ENCODE measurements at places on chromosomes 2 and 18. TPM values are rescaled to one million over a fixed set of nuclear protein-coding genes. Genes with fewer than 3 reads are reported as not detected.

GRCh38 chr2:38500283-38500634 is 102.5 kb downstream of the HNRNPLL start:
- DNase-seq = no peak

GRCh38 chr2:98123286-98123685 is 36.3 kb downstream of the VWA3B start:
- no peak for DNase-seq

GRCh38 chr2:120787111-120787821 is 51.6 kb downstream of the GLI2 start:
- no peak for DNase-seq

DNA sequence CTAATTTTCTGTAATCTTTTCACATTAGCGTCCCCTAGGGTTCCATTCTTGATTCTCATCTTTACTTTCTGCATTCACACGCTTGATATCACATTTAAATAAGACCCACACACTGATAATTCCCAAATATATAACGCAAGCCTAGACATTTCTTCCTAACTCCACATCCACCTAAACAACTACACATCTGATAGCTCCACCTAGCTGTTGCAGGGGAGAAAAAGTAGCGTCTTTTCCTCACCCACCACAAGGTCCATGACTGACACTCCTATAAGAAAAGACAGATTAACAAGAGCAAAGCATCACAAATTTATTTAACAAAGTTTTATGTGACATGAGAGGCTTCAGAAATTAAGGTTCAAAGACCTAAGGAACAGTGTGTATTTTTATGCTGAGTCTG is 862.2 kb upstream of the DDX18 start:
- no peak for DNase-seq

Gene NEU4
- 2.9 TPM for total RNA-seq

Gene METTL8
- total RNA-seq = 6.2 TPM

Gene RUFY4
- total RNA-seq = 0.33 TPM

DNA sequence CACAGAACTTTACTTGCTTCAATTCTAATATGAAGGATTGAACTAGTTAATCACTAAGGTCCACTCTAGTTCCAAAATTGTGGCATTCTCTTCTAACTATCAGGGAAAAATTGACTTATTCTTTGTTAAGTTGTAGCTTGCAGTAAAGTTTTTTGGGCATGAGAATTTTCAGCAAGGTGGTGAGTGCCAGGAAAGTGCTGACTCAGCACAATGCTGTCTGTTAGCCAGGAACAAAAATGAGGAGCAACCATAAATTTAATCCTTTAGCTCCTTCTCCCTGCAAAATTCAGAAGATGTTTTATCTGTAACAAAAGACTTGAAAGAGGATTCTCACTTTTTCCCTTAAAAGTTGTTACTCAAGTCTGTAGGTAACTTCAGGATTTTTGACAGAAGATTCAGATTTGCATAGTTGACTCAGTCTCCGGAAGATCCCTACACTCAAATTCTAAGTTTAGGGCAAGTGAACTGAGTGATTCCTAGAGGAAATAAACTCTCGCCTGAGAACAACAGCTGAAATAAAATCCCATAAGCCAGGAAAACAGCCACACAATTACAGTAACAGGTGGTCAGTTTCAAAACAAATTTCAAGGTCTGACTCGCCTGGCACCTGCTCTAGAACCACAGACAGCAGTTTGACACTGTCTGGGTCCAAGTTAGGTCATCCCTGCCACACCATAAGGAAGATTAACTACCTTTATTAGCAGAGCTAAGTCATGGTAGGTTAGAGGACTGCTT is 20.2 kb upstream of the DARS1 start:
- DNase-seq = no peak

Gene ANO7
- not detected for total RNA-seq

DNA sequence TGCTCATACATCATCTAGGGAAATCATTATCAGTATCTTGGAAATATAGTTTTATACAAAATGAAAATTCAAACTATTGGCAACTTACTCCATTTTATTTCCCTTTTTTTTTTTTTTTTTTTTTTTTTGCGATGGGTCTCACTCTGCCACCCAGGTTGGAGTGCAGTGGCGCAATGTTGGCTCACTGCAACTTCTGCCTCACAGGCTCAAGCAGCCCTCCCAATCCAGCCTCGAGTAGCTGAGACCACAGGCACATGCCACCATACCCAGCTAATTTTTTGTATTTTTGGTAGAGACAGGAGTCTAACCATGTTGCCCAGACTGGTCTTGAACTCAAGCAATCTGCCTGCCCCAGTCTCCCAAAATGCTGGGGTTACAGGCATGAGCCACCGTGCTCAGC is 29.0 kb downstream of the OLA1 start:
- DNase-seq = no peak

DNA sequence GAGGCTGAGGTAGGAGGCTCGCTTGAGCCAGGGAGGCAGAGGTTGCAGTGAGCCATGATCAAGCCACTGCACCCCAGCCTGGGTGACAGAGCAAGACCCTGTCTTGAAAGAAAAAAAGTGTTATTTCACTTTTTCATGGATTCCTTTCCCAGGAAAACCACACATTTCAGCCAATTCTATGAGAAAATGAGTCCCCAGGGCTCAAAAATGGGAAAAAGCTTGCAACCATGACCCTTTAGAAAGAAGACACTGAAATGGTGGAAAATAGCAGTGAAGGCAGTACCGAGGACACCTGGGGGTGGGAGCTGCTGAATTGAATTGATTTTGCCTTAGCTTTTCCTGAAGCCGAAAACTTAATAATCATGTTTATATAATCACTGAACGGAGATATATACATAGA is 284.2 kb upstream of the HDAC4 start:
- DNase-seq = no peak

Gene HOXD11
- not detected for total RNA-seq

Gene EVX2
- not detected for total RNA-seq

Gene DPP10
- total RNA-seq = not detected

- no peak for DNase-seq
Measured at GRCh38 chr2:129117434-129117833, 798.8 kb upstream of the HS6ST1 start.

DNA sequence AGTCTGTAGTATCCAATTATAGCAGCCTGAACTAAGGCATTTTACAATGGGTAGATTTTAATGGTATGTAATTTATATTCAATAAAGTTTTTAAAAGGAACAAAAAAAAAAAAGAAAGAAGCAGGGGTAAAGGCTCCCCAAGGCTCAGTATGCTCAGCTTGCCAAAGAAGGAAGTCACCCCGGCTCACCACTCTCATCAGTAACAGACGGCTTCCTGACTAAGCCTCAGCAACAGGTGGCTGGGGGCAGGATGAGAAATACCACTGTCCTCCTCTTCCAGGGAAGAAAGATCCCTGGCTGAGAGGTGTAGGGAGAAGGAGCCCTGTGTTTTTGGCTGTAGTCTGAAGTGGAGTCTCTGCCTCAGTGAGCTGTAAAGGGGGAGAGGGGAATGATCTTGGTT is 121.2 kb downstream of the ARHGEF4 start:
- no peak for DNase-seq

GRCh38 chr2:3656762-3657721 is 958 bp upstream of the ALLC start:
- no peak for DNase-seq

DNA sequence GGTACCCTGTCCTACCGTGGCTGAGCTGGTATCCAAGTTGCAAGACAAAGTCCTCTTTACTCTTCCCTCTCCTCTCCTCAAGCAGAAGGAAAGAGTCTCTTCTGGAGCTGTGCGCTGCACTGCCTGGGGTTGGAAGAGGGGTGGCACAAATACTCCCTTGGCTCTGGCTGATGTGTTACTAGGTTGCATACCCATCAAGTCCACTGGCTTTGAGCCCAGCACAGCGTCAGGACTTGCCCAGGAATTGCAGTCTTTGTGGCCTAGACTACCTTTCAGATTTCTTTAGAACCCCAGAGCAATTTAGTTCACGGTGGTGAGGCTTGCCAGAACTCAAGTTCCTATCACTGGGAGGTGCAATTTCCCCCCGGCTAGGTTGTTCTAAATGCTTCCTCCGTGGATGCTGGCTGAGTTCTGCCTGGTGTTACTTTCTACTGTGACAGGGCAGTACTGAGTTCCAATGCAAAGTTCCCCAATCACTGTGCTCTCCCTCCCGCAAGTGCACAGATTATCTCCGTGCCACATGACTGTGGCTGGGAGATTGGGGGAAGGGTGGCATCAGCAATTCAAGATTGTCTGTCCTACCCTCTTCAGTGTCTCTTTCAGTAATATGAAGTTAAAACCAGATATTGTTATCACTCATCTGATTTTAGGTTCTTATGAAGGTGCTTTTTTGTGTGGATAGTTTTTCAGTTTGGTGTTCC is 13.4 kb downstream of the MYO3B start:
- no peak for DNase-seq

- no peak for DNase-seq
Measured at GRCh38 chr2:236177604-236177966, 9.4 kb upstream of the GBX2 start.
